Activated CD4-positive, CD25-positive, alpha-beta regulatory T cell (primary cell): ENCODE measurements at places on chromosomes 7 and 10.

DNA sequence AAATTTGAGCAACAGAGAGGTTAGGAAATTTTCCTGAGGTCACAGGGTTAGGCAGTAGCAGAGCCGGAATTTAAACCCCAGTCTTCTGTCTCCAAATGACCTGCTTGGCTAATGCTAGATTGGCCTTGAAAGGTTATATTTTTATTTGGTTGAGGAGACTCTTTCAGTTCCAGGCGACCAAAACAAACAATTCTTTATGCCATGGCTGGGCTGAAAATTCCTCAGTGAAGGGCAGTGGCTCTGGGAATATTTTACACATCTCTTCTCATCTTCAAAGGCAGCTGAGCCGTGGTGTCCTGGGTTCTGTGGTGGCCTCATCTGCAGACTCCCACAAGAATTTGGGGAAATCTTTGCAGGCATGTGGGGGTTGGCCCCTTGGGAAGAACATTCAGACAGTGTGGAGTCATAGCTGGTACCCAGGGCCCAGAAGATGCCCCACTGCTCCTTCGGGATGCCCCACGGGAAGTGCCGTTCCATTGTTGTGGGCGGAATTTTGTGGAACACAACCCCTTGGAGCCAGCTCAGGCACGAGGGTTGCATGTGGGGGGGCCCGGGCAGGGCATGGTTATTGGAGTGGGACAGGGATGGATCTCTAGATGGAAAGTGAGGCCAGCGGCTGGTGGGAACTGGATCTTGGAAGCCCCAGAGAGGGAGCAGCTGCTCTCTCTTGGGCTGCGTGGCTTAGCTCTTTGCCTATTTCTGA lies 33.2 kb downstream of the RPS24 start:
- no peak for DNase-seq

DNA sequence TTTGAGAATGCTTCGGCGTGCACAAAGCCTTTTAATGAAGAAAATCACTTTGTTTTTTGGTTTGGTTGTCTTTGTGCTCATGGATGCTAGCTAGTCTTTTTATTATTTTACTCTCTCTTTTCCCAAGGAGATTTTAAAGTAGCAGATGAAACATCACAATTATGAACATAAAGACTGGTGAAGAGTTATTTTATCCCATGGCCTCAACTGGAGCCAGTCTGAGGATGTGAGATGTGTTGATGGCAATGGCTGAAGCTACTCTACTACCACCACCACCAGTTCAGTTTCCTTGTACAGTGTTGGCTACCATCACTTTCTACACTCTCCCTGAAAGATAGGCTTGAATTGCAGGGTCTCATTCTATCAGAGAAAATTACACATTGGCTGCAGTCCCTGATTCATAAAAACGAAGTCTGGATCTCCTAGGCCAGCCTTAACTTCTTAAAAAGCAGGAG lies 494 bp upstream of the HERC4 start:
- DNase-seq: no peak

DNA sequence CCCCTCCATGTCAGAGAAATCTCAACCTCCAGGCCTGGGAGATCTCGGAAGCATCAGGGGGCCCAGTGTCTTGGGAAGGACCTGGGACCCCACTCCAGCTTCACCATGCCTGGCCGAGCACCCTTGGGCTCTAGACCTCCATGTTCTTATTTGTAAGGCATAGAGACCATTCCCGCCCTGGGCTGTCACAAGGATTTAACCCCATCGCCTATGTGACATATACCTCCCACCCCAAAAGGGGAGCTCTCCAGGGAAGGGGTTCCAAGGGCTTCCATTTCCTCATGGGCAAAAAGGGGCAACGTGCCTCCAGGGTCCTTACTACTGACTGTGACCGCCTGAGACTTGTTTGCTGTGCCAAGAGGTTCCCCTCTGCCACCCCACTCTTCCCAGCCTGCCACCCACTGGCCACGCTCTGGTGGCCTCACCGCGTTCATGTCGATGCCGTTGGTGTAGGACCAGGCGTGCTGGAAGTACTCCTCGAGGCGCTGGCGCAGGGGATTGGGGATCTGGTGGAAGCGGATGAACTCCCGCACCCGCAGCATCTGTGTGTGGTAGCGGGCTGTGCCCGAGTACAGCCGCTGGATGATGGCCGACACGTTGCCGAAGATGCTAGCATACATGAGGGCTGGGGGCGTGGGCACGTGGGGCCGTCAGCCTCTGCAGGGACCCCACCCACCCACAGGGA lies 27.5 kb downstream of the KCNH2 start:
- no peak for DNase-seq

DNA sequence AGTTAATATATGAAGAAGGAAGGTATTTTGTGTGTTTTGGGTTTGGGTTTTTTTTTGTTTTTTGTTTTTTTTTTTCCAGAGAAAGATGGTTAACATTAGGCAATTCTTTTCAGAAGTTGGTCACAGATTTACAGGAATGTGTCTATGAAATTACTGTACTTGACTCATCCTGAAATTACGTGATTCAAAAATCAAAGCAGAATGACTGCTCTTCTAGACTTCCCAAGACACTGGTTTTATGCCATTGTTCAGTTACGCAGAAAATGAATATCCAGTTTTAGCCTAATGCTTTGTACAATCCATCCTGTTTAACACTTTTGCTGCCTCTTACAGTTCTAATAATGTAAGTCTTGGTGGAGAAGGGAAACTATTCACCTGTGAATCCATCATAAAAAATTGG lies 39.7 kb upstream of the CELF2 start:
- no peak for DNase-seq

- DNase-seq: no peak
Measured at GRCh38 chr7:70439651-70440050, 692.3 kb upstream of the GALNT17 start.

GRCh38 chr7:100837099-100837836 lies 9.9 kb upstream of the EPHB4 start:
- peak; percentile 60 for DNase-seq

- no peak for DNase-seq
Measured at GRCh38 chr10:96667401-96667800, 52.9 kb downstream of the PIK3AP1 start.

DNA sequence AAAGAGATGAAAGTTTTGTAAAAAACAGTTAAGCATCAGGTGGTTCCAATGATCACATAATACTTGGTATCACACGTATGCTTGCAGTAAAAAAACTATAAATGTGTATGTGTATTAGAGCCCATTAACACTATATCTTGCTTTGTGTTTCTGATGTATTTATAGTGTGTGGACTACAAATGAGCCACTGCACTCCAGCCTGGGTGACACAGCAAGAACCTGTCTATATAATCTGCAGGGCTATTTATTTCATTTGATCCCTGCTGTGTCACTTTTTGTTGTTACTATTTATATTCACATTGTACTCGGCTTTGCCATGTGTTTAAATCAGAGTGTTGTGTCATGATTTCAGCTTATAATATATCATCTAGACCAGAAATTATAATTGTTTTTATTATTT lies 487.8 kb upstream of the TEX47 start:
- no peak for DNase-seq
